ENCODE measurements at places on chromosomes 13 and 19. TPM values are rescaled to one million over a fixed set of nuclear protein-coding genes. Genes with fewer than 3 reads are reported as not detected.

DNA sequence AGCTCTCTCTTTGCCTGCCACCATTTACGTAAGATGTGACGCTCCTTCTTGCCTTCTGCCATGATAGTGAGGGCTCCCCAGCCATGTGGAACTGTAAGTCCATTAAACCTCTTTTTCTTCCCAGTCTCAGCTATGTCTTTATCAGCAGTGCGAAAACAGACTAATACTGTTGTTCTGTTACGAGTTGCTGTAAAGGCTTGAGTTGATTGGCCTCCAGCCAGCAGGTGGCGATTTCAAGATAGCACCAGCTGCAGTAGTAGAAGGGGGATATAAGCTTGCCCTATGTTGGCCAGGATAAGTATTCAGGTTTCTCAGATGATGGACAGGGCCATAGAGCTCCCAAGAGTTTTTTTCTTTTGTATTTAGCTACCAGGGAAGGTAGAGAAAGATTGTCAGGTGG is 385.5 kb downstream of the MZT1 start:
- DNase-seq = no peak

DNA sequence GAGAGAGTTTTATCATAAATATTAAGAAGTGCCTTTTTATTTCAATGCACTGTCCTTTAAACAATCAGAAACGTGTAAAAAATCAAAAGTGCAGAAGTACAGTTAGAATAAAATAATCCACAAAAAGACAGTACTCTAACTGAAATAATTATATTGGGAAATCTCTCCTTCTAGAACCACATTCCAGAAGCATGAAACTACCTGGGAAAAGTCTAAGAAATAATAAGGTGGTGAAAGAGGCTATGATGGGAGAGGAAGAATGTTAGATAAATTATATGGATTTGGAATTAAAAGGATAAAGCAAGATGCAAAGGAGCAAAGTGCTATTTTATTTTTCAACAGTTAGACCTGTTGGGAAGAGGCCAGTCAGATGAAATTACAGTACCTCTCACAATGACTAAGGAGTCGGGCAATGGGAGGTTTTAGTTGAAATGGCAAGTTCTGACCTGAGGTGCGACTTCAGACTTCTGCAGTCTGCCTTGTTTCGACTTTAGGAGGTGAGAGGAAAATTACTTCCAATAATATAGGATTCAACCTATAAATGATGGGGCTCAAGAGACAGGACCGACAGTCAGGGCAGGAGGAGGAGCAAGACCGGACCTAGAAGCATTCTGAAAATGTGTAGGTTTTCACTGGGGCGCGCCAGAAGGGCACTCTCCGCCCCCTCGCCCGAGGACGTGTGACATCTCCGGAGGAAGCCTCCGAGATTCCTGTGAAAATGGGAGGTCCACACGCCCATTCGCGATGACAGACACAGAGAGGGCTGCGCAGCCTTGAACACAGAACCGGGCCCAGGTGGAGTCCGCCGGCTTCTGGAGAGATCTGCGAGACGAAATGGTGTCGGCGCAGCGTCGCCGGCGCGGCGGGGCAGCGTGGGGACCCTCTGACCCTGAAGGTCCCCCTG is 717 bp downstream of the SPRYD7 start:
- DNase-seq = peak; percentile 82

- no peak for DNase-seq
These were observed 101.3 kb downstream of the GNG7 start for GRCh38 chr19:2600914-2601870.

- no peak for DNase-seq
These were observed 1.4 kb downstream of the CUL4A start for GRCh38 chr13:113210833-113211232.

- DNase-seq = no peak
These were observed 88.0 kb upstream of the FRY start for GRCh38 chr13:31943591-31943990.

GRCh38 chr19:34332027-34332760 is 32.8 kb upstream of the GPI start:
- no peak for DNase-seq

DNA sequence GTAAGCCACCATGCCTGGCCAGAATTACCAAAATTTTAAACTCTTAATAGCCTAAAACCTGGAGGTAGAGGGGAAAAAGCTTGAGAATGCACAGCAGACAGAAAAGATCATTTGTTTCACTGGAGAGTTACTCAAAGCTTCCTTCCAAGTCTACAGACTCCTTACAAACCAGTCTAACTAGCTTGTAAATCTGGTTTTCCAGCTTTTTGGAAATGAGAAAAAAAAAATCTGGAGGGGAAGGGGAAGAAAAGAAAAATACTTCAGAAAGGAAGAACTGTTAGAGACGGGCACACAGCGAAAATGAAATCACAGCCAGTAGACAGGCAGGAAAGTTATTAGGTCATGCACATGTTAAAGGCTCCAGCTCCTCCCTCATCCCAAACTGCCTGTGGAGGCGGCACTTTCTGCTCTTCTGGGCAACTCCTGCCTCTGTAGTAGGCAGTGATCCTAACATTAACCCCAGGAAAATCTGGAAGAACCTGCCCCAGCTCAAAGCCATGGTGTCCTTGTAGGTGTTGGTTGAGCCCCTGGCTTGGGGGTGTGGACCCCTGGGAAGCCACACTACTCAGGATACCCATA is 17.3 kb downstream of the PARP4 start:
- no peak for DNase-seq

- DNase-seq = no peak
These were observed 77.0 kb downstream of the KDM4B start for GRCh38 chr19:5045956-5046338.

DNA sequence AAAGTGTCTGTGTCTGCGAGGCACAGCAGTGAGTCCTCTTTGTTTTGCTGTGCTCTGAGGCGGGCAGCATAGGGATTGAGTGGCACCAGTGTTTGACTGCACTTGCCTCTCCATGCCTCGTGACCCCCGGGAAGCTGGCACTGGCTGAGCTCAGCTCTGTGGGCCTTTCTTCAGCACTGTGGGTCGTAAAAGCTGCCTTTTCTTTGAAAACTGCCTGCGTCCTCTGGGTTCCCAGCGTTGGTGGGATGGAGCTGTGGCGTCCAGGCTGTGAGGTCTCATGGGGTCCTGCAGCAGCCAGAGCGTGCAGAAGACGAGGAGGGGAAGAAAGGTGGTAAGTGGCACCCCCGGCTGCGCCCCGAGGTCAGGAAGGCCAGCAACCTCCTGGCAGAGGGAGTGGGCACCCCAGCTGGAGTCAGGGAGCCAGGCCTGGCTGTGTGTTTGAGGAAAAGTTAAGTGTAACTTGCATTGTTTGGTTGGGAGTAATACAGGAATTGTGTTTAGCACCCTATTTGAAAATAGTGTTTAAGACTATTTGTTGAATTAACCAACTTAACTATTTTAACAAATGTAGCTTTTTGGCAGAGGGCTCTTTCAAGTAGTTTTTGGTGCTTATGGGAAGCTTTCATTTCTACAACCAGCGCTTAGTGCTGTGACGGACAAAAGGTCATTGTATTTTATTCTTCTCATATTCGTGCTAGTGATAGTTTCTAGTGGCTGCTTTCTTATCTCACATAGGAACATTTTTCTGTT is 79.3 kb upstream of the TEX29 start:
- DNase-seq = no peak

GRCh38 chr13:90594681-90595080 is 752.8 kb upstream of the MIR17HG start:
- DNase-seq = no peak

DNA sequence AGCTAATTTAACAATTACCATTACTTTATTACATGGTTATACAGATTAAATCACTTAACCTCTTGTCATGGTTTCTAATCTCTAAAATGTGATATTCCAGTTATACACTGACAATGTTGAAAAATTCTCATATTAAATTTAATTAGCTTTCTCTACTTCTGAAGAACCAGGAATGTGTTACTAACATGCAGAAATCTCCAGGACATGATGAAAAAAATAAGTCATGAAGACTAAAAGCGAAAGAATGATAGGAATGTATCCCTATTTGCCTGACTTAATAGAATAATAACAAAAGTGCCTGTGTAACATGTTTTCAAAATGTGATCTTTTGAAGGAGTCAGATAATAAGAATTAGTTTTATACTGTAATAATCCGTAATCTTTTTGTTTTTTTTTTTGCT is 2823.7 kb upstream of the PCDH20 start:
- DNase-seq = no peak

GRCh38 chr13:39788102-39788501 is 132.6 kb downstream of the COG6 start:
- no peak for DNase-seq

- DNase-seq = peak; percentile 86
These were observed 40.8 kb downstream of the BBC3 start for GRCh38 chr19:47190167-47190727.

DNA sequence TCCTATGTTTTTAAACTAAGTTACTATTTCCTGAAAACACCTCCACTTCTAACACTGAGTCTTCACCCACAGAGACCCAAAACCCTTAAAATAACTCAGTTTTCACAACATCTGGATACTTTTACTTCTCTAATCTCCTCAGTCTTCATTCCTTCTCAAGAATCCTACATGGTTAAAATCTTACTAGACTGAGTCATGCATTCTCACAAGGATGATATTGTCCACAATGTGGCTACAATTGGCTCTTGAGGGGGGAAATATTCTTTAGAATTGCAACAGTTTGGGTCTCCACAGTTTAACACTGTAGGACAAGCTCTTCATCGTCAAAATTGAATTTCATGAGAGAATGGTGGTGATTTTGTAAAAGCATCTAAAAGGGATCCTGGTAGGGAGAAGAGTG is 397.1 kb downstream of the SLITRK5 start:
- no peak for DNase-seq

- no peak for DNase-seq
These were observed 422.1 kb downstream of the COG6 start for GRCh38 chr13:40077396-40078027.

DNA sequence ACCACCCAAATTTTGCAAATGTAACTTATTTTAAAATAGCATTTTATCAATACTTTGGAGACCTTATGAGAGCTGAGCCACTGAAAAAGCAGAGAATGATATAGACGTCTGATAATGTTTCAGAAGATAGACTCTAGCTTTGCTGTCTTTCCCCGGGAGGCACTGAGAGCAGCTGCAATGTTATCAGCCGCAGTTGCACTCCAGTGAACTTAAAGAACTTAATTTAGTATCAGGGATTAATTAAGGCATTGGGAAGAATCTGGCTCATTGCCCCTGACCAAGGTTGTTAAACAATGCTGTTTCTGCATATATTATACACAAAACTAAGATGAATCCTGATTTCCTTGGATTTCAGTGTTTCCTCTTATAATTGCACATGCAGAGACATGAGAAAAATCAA is 75.7 kb upstream of the SGCG start:
- DNase-seq = no peak

GRCh38 chr13:95896301-95896700 is 156.9 kb downstream of the UGGT2 start:
- DNase-seq = no peak

- DNase-seq = no peak
These were observed 26.3 kb downstream of the CKM start for GRCh38 chr19:45296355-45296754.

DNA sequence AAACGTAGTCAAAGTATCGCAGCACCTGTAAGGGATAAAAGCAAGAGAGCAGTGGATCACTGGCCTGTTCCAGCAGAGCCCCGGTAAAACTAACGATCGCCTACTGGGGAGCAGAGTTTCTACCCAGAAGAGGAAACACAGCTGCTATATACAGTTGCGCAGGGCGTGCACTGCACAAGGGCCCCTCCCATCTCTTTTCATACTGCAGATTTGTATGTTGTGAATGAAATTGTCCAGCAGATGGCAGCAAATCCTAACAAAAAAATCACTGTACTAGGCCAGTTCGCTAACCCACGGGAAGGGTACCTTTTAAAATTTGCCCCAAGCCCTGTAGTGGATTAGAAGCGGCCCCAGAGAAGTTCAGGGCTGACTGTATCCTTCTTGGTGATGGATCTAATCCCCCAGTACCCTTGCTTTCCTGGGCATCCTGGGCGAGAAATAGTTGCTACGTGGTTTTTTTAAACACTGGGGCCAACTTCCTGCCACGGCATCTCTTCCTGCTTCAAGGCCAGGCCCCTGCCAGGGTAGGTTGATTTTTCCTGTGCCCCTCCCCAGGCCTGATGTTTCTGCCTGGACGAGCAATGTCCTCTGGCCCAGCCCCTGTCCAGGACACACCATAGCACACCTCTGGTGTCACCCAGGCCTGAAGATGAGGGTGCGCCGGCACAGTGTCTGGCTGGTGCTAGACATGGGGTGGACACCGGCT is 127.0 kb downstream of the IER2 start:
- peak; percentile 71 for DNase-seq

GRCh38 chr13:113152984-113153809 is 5.3 kb upstream of the PROZ start:
- no peak for DNase-seq

- no peak for DNase-seq
These were observed 27.7 kb upstream of the POU2F2 start for GRCh38 chr19:42159942-42160341.

GRCh38 chr19:16085115-16085514 is 8.8 kb downstream of the TPM4 start:
- no peak for DNase-seq

DNA sequence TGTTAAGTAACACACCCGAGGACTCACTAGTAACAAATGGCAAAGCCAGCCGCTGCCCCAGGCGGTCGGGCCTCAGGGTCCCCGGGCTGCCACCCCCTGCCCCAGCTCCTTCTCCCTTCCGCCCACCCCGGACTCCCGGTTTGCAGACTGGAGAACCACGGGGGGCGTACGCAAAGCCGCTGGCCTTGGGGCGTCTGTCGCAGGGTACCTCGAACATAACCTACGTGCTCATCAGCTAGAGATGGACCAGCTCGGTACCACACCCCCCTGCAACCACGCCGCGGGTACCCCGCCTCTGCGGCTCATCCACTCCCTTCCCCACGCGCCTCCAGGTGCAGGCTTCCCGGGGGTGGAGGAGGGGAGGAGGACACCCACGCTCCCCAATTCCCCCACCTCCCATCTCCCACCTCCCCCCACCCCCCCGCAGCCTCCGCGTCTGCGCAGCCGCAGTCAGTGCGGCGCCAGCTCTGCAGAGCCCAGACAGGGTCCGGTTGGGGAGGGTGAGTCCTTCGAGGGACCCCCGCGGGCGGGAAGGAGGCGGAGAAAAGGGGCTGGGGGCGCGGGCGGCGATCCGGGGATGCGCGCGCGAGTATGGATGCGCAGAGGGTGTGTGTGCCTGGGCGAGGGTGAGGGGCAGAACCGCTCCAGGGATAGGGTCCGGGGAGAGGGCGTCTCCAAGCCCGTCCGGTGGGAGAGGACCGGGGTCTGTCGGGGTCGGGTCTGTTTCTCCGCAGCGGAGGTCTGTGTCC is at the start of gene SMIM17:
SMIM17 (plus strand) TSS at position 449 of the 749 bp plus-strand sequence. CDS start 2,509 bp downstream, outside the sequence.
- no peak for DNase-seq

ZNF570 gene
- total RNA-seq = 6.0 TPM

COQ8B gene
- 26.2 TPM for total RNA-seq

ADM5 gene
- 0.94 TPM for total RNA-seq

ERVK3-1 gene
- 34.3 TPM for total RNA-seq

NUP62 gene
- total RNA-seq = 27.7 TPM

IL11 gene
- total RNA-seq = 0.23 TPM

NLRP8 gene
- total RNA-seq = not detected

LILRA1 gene
- total RNA-seq = 2.0 TPM

CEACAM3 gene
- total RNA-seq = 0.99 TPM

KBTBD6 gene
- 4.3 TPM for total RNA-seq

NFIX gene
- 327 TPM for total RNA-seq

PDS5B gene
- 46.2 TPM for total RNA-seq

ZNF565 gene
- 7.4 TPM for total RNA-seq

All from aorta (tissue), 5 donors.